COLO829 (cell line): ENCODE measurements at places on chromosomes 12 and 14.

DNA sequence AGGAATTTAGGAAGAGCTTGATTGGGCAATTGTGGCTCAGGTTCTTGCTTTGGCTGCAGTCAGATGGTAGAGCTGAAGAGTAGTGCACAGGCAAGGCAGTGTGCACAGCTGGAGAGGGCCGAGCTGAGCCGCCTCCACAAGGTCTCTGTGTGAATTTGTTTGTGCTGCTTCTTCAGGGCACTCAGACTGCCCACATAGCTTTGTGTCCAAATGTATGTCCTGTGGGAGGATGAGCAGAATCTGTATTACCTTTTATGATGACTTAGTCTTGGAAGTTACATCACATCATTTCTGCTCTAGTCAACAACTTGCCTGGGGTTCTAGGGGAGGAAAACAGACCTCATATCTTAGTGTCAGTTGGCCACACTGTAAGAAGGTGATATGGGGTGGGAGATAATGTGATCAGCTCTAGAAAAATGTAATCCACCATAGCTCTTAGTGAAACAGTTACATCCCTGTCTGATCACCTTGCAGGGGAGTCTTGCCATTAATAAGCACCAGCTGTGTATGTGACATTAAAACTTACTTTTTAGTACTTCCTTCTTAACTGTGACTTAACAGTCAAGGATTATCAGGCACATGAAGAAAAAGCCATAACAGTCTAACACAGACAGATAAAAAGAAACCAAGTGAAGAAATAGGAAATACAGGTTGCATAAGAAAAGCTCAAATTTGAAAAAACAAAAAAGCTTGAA, 53.4 kb downstream of the RCOR1 start:
- DNase-seq: no peak

- DNase-seq: no peak
Measured at GRCh38 chr12:1355396-1355795, 239.0 kb downstream of the FBXL14 start.

DNA sequence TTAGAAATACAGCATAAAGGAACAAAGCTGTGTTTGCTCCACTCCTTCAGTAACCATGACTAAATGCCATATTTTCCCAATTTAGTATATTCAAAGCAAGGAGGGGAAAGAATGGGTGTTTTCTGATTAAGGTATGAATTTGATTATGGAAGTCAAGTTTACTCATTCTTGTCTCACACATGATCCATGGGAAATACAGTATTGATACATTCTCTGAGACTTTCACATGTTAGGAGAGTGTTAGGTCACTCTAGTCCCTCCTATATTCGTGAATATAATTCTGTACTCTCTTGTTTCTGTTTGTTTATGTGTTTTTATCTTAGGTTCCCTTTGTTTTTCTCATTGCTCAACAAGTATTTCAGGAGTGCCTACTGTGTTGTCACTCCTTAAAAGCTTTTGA, 42.4 kb downstream of the TTLL5 start:
- DNase-seq: no peak

DNA sequence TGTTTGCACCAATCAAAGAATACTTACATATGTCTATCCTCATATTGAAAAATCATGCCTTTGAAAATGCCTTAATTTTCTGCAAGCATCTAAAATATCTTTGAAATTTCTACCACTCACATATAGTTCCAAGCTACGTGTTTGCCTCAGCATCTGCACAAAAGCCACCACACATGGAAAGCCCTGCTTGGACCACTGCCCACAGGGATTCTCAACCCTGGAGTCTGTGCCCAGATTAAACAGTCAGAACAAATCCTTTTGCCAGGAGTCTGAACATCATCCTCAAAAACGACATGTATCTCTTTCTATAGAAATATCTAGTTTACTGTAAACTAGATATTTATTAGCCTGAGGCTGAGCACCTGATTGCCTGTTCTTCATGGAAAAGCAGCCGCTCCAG, 32.6 kb downstream of the ARMH4 start:
- DNase-seq: no peak

DNA sequence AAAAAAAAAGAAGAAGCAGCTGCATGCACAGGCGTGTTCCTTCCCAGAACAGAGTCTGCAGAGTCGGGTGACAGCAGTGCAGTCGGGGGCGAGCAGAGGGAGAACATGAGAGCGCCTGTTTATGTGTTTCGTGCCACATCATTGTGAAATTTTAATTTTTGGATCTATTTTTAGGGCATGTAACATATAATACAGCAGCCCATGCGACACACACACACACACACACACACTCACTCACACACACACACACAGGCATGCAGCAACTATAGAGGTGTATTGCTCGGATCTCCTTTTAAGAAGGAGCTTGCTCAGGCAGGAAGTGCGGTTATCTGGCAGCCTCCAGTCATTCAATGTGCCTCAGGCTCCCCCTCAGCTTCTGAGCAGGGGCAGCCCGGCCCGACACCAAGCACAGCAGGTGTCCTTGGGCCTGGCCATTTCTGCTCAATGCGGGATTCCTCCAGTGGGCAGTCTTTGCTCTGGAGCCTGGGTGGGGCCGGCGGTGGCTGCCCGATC, 71.8 kb downstream of the ZNF664 start:
- no peak for DNase-seq

DNA sequence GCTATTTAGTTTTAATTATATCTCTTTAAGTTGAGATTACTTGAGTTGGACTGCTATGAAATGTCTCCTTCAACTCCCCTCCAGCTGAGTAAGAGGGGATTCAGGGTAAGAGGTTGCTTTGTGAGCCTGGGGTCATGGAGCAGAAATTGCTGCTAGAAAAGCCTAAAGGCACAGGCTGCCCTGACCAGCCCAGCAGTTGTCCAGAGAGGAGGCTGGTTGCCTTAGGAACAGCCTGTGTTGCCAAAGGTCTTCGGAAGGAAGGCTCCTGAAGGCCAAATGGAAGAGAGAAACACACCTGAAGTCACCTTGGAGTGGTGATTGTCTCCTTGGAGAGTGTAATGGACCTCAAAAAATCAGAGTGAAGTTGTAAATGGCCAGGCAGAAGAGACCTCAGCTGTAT, 235.5 kb upstream of the PDE3A start:
- DNase-seq: no peak

GRCh38 chr14:71415404-71415690, 508.1 kb downstream of the PCNX1 start:
- no peak for DNase-seq

- DNase-seq: no peak
Measured at GRCh38 chr14:104678901-104679705, 10.3 kb upstream of the INF2 start.

GRCh38 chr14:44820230-44820964, 141.3 kb downstream of the KLHL28 start:
- no peak for DNase-seq

- peak; percentile 56 for DNase-seq
Measured at GRCh38 chr12:65868133-65868705, 43.9 kb downstream of the HMGA2 start.

DNA sequence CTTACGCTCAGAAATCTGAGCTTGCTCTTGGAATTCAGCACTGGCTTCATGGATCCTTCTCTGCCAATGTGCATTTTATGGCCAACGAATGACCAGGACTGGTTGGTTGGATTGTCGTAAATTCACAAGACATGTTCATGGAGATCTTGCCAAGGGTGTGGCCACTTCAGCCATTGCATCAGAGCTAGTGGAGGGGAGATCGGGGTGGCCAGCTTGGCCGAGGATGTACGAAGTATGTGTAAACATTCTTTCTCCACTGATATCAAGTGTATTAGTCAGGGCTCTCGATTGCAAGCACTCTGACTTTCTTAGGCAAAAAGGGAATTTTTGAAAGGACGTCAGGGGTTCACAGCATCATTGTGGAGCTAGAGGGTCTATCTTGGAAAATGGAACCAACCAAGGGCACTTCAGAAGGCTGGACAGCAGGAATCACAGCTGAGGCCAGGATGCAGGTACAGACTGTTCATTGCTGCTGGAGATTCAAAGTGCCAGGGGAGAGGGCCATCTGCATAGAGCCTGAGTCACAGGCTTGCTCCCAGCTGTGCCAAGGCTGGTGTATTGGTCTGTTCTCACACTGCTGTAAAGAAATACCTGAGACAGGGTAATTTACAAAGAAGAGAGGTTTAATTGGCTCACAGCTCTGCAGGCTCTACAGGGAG, 32.9 kb upstream of the ADGRD1 start:
- no peak for DNase-seq

- DNase-seq: no peak
Measured at GRCh38 chr12:124007826-124008570, 35.0 kb downstream of the ZNF664 start.

GRCh38 chr12:104448451-104448850, 8.3 kb upstream of the CHST11 start:
- peak; percentile 49 for DNase-seq

DNA sequence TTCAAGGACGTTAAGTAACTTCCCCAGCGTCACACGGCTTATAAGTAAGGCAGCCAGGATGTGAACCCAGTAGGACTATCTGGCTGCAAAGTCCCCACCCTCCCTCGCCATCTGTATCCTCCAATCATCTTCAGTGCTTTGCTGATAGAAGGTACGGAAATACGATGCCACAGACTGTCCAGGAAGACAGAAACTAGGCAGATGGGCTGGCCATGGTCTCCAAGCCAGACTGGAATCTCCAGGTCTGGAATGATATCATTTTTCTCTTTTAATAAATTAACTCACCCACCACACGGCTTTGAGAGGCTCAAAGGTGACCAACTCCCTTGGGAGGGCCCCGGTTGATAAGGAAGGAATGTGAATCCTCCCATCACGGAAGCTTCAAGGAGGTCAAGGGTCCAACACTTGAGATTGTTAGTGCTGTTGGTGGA, 16.3 kb upstream of the BDKRB1 start:
- DNase-seq: no peak

DNA sequence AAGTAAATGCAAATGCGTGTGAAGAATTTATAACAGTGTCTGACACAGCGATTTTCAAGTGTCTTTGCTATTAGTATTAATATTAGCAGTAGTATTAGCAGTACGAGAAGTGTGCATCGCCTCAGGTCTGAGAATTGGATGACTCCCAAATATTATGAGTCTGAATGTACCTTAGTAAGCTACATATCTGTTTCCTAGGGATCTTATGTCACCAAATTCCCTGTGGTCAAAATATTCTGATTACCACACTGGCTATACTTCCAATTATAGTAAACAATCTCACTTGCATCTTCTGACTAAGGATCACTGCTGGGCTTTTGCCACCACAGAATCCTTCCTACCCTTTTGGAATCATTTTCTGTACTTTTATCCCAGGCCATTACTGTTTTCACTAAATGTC, 396.0 kb upstream of the MIS18BP1 start:
- DNase-seq: no peak

GRCh38 chr12:48388460-48388859, 37.7 kb upstream of the ZNF641 start:
- DNase-seq: no peak

DNA sequence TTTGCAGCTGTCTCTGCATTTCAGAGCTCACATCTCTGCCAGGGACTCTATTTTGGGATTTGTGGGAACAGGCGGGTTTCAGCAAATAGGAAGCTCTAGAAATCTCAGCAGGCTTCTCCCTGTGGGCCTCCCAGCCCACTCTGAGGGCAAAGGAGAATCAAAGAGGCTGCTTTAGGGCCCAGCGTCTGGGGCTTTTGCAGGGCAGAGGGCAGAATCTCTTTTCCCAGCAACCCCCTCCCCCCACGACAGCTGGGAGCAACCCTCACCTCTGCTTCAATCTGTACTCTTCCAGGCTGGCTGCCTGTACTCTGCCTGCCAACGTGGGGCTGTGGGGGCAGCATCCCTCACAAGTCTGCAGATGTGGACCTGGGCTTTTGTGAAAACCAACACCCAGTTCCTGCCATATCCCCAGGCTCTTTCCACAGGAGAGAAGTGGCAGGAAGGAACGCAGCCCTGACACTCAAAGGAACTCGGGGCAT, 529.6 kb upstream of the TBX3 start:
- DNase-seq: no peak

DNA sequence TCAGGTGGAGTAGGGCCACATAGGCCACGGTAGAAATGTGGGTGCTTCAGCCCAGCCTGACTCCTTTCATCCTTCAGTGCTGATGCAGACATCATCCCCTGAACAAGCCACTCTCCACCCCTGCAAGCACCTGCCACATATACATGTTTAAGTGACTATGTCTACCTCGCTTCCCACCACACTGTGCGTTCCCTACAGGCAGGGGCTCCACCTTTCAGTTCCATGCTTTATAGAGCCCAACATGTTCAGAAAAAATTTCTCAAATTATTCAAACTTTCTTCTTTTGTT, 11.6 kb downstream of the SLC7A7 start:
- DNase-seq: no peak

DNA sequence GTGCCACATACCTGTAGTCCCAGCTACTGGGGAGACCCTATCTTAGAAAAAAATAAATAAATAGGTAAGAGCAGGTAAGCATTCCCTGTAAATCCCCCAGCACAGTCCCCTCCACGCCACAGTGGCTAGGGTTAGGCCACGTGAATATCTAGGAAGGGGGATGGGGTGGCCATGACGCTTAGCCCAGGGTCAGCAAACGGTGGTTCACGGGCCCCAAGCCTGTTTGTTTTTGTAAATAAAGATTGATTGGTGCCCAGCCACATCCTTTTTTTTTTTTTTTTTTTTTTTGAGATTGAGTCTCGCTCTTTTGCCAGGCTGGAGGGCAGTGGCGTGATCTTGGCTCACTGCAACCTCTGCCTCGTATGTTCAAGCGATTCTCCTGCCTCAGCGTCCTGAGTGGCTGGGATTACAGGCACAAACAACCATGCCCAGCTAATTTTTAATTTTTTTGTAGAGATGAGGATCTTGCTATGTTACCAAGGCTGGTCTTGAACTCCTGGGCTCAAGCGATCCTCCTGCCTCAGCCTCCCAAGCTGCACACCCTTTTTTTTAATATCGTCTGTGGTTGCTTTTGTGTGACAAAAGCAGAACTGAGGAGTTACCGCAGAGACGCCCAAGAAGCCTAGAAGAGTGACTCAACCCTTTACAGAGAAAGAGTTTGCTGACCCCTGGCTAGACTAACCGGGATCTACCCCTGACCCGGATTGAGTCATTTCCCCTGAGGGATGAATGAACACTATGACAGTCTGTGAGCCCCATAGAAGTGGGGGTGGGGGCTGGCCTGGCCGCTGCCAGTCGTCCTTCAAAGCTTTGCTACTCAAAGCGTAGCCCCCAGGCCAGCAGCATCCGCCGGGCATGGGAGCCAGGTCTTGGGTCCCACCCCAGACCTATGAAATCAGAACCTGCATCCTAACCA, 113.7 kb upstream of the NCOR2 start:
- DNase-seq: peak; percentile 88

DNA sequence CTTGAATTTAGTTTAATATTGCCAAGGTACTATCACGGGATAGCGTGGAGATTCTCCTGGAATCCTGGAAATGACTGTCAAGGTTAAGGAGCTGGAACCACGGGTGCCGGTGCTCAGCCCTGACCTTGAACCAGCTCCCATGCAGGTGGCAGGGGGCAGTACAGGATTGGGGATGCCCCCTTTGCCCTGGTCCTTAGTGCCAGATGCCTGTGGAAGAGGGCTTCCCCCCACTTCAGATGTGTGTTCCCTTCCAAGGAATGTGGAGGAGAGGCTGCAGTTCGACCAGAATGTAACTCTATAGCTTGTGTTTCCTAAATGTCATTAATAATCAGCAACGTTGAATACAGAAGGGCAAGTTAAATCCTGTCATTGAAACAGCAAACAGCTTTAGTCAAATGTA, 258.9 kb downstream of the VRK1 start:
- DNase-seq: no peak

GRCh38 chr12:119710374-119710964, 42.5 kb downstream of the PRKAB1 start:
- DNase-seq: no peak

- DNase-seq: no peak
Measured at GRCh38 chr12:89340861-89341260, 11.4 kb downstream of the DUSP6 start.

GRCh38 chr12:30630076-30630978, 65.3 kb downstream of the IPO8 start:
- no peak for DNase-seq
